ENCODE measurements at places on chromosomes 1 and 21.

- DNase-seq = no peak
Measured at GRCh38 chr1:111805251-111805650, 49.5 kb downstream of the DDX20 start.

DNA sequence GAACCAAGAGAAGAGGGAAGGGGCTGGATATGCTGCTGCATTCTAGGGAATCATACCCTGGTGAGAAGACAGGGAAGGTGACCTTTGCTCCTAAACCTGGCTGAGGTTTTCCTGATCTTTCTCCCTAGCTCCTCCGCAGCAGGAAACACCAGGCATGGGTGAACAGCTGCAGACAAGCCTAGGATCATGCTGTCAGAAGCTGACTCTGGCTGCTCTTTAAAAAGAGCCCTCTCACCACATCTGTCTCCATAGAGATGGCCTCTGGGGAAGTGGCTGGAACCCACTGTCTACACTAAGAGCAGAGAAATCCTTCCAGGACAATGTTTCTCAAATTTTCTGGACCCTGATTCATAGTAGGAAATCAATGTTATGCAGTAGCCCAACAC, 57.6 kb downstream of the CD34 start:
- no peak for DNase-seq

DNA sequence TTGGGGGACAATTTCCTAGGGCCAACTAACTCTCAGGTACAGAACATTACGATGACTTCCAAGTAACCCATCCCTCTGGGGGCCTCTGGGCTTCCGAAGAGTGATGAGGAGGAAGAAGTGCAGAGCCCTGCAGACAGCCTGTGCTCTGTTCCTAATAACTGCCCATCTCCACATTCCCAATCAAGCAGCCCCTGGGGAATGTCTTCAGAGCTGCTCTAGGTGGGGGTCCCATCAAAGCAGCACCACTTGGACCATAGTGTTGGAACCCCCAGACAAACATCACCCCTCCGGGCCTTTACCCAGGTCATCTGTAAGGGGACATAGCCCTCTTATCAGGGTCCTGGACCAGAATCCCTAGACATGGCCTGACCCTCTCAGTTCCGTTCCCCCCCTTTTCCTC, 357.3 kb downstream of the NPHP4 start:
- no peak for DNase-seq

- DNase-seq = no peak
Measured at GRCh38 chr1:71088645-71089287, 7.9 kb upstream of the ZRANB2 start.

GRCh38 chr21:34991366-34991957, 57.6 kb downstream of the RUNX1 start:
- no peak for DNase-seq

DNA sequence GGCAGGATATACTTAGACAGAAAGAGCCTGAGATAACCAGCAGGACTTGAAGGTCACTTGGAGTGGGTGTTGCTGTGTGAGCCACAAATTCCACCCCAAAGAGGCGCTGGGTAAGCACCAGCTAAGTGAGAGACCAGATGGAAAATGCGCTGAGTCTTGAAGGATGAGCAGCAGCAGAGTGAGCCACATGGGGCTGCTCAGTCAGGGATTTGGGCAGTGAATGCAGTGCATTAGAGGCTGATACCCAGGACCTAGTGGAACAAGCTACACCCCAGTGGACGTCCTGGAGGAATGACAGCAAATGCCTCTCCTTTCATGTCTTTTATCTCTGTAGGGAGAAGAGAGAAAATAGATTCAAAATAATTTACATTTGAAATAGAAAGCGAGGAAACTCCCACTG, 11.3 kb downstream of the GRIK1 start:
- DNase-seq = no peak

DNA sequence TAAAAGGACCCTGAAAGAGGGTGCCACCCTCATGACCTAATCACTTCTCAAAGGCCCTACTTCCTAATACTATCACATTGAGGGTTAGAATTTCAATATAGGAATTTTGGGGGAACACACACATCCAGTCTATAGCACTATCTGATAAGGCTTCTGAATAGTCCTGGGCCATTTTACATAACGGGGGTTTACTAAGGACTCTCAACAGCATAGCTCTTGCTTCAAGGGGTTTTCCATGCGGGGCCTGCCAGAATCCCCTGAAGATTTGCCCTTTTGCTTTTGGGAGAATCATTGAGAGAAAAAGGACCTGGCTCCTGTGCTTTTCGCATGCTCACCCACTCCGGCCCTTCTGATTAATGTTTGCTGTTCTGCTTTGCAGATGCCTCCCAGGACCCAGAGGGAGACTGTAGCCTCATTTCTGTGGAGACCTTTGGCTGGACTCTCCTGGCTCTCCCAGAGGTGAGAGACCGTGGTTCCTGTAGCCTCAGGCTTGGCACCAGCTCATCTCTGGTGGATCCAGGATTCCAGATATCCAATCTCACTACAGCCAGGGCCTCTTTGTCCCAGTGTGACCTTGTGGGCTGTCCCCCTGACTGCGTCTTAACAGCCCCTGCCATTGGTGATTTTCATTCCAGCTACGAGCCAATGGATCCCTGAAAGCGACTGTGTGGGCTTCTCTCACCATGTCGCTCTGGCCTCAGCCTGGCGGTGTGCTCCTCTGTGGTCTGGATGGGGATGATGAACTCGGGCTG, 72.6 kb downstream of the DDR2 start:
- no peak for DNase-seq

GRCh38 chr1:119222271-119222670, 81.8 kb upstream of the WARS2 start:
- DNase-seq = no peak

- no peak for DNase-seq
Measured at GRCh38 chr21:43609501-43610340, 49.6 kb downstream of the HSF2BP start.

- DNase-seq = no peak
Measured at GRCh38 chr1:95035536-95035935, 37.2 kb downstream of the ALG14 start.

GRCh38 chr21:36699546-36700294, 805 bp downstream of the SIM2 start:
- no peak for DNase-seq

DNA sequence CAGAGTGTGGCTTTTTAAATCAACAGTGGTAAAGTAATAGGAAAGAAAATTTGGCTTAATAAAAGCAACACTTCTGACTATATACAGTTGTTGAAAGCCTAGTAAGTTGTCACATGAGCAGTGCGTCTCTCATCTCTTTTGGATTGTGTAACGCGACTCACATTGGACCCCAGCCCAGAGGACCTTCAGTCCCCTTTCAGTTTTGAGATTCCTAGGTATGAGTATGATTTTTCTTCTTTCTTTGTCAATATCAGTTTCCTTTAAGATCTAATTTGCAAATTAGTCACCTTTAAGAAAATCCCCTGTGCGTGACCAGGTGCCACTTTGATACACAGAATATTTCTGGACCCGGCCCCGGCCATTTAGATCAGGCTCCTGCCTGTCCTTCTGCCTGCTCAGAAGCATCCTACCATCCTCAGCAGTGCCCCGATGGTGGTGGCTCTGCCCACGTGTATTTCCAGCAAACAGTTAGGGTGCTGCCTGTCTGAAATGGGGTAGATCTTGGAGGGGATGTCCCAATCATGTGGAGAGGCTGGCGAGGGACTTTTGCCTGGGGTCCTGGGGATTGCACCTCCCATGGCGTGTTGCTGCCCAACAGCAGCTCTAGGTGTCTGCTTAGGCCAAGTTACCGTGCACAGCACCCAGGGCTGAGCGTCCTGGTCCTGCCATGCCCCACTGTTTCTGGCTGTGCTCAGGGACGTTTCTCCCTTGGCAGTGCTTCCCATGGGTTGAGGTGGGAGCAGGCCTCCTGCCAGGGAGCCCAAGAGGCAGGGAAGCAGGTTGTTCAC, 21.1 kb downstream of the SNAP47 start:
- no peak for DNase-seq

- DNase-seq = no peak
Measured at GRCh38 chr1:102550729-102551384, 554.1 kb upstream of the OLFM3 start.

DNA sequence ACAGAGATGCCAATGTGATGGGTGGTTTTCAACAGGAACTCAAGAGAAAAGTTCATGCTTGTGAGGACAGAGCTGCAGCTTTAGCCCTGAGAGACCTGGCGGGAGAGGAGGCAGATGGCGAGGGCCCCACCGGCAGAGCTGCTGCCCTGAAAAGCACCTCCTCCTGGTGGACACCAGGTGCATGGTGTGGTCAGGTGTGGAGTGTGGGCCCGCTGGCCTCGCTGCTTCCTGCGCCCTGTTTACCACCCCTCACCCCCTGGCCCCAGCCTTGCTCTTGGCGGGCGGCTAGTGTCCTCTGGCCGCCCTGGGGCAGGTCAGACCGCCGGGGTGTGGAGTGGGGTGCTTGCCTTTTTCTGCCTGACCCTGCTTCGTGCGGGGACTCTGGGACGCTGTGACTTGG, 42.8 kb downstream of the PRKCZ start:
- no peak for DNase-seq

DNA sequence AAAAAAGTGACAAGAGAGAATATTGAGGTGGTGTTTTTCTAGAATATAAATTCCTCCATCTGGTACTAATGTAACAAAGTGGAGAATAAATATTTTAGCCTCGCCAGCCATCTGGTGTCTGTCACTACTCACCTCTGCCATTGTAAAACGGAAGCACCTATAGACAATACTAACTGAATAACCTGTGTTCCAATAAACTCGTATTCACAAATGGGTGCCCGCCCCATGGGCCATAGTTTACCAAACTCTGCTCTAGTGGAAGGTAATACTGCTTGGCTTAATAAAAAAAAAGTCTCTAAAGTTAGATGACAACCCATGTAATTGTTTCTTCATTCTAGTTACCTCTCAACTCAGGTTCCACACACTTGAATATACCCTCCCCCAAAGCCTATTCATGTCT, 8.1 kb downstream of the MIS18A start:
- DNase-seq = no peak

DNA sequence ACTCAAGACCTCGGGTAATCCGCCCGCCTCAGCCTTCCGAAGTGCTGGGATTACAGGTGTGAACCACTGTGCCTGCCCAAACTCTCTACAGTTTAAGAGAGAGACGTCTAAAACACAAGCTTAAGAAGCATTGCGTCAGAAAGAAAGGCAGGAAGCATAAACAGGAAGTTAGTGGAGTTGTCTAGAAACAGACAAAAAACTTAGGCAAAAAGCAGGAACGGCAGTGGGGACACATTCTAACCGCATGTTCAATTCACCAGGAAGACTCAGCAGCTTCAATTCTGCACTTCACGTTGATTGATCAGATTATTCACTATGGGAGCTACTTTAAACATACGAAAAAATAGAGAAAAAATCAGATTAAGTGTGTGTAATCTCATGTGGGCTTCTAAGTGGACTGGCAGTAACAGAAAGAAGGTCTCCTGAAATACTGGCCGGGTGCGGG, 7.4 kb downstream of the CFAP74 start:
- no peak for DNase-seq

DNA sequence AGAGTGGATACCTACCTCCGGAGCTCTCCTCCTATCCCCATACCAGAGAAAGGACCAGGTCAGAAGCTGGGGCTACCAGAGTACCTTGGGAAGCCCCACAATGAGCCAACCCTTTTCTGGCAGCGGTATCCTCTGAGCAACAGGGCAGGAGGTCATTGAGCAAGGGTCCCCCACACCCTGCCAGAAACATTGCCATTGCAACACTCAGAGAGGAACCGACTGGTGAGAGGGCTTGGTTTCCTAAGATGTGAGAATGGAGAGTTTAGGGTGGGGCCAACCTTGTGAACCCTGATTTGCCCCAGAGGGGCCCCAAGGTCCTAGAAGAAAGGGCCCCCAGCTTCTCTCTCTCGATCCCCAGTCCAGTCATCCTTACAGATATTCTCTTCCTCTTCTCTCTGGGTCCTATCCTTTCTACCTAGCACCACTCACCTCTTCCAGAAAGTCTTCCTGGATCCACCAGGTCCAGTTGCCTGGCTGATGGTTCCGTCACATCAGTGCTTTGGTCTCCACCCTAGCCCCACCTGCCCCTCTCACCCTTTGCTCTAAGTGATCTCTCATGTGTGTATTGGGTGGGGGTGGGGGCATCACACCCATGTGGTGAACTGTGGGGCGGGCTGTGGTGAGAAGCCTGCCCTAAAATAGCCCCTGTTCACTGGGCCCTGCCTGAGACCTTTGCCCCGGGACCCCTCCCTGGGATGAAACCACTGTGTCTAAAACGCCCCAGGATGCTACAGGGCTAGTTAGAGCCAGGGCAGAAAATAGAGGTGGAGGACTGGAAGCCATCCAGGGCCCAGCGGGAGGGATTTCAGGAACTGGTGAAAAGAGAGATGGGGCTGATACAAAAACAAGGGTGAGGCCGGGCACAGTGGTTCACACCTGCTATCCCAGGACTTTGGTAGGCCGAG, 8.7 kb downstream of the FGR start:
- DNase-seq = no peak

DNA sequence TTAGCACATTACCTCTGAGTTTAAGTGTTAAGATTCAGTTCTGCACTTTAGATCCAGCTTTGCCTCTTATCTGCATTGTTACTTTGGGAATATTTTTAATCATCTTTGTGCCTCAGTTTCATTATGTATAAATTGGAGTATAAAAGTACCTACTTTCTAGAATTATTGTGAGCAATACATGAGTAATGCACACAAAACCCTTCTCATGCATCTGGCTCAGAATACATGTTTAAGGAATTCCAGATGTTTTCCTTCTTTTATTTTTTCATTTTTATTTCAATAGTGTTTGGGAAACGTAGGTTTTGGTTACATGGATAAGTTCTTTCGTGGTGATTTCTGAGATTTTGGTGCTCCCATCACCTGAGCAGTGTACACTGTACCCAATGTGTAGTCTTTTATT, 14.2 kb downstream of the C8A start:
- no peak for DNase-seq

GRCh38 chr21:46172863-46173528, 11.3 kb downstream of the SPATC1L start:
- no peak for DNase-seq

GRCh38 chr1:3310718-3311400, 143.6 kb upstream of the ARHGEF16 start:
- DNase-seq = no peak

DNA sequence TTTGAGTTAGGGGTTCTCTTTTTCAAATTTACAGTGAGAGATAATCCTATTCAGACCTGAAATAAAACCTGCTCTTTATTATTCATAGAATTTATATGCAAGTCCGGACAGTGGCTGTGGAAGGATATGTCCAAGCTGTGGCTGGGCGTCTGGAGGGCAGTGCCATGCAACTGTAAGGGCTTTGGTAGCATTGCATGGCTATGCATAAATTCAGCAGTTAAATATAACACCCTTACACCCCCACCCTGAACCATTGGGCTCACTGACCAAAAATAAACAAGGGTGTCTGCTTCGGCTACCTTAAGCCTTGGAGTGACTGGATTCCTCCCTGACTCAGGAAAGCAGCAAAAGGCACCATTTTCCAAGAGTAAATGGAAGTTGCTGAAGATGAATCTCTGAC, 5.4 kb downstream of the CHTOP start:
- no peak for DNase-seq

Measured in activated CD4-positive, CD25-positive, alpha-beta regulatory T cell (primary cell).